ENCODE measurements at places on chromosomes 12 and 14.

DNA sequence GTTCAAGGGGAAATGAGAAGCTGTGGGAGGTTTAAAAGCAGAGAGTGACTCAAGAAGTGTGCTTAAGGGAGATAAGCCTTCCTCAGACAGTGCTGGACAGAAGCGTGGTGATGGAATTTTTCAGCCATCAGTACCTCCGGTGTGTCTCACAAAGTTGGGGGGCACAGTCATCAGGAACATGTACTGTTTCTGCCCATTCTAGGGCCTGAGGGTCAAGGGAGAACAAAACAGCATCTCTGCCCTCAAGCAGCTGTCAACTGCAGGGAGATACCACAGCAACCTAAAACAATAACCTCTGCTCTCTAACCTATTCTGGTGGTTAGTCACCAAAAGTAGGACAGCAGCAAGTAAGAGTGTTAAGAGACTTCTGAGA is 2.0 kb upstream of the STON2 start:
- DNase-seq: no peak

- DNase-seq: no peak
These were observed 7.4 kb upstream of the PLEKHG6 start for GRCh38 chr12:6303071-6303470.

- no peak for DNase-seq
These were observed 411.6 kb downstream of the RAD51B start for GRCh38 chr14:68230950-68231717.

DNA sequence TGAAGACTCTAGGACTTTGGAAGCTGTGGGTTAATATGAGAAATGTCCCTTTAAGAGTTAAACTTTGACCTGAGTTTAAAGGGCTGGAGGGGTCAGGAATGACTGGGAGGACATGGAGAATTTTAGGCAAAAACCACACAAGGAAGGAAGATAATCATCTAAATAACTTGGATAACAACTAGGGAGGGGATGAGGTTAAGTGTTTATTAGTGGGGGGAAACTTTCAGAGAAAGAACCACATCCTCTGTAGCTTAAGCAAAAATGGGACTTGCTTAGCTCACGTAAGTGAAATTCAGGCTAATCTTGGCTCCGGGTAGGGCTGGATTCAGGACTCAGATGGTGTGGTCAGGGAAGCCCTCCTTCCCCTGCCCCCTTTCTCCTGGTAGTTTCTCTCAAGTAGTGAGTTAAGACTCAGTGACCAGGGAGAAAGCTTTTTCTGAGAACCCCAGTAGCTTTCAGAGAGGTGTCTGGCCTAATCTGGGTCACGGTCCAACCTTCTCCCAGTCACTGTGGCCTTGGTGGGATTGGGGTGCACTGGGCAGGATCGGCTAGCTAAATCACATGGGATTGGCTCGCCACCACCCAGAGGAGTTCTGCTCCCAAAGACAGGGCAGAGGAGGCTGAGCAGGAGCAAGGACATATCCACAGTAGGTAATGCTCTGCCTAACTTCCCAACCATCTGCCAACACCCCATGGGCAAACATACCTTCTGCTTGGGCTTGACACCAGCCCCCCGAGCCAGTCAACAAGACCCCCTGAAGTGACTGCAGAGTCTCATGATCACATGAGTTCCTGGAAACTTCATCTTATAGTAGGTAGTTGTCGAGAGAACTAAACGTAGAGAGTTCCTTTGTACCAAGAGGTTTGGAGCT is 52.8 kb downstream of the ARF6 start:
- DNase-seq: no peak

GRCh38 chr12:40971911-40972310 is 216.2 kb upstream of the PDZRN4 start:
- no peak for DNase-seq

GRCh38 chr12:70353780-70354660 is 12.1 kb upstream of the KCNMB4 start:
- no peak for DNase-seq

DNA sequence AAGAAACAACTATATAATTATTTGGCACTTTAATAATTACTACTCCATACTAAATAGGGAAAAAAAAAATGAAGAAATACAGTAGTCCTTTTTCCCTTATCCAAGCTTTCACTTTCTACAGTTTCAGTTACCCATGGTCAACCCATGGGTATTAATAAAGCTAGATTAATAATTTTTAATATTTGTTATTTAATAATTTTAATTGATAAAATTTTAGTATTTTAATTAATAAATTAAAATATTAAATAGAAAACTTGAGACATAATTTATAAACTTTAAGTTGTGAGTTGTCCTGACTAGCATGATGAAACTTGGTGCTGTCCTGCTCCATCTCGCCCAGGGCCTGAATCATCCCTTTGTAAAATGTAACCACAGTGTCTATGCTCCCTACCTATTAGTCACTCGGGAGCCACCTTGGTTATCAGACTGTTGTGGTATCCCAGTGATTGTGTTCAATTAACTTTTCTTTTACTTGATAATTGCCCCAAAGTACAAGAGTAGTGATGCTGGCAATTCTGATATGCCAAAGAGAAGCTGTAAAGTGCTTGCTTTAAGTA is 71.8 kb downstream of the PAWR start:
- DNase-seq: no peak

GRCh38 chr12:76764856-76765255 is 941 bp downstream of the ZDHHC17 start:
- no peak for DNase-seq

- DNase-seq: peak; percentile 91
These were observed at the start of gene TCP11L2 for GRCh38 chr12:106302401-106303201. Gene TCP11L2 (plus strand): TSS chr12:106302733. CDS start chr12:106311076, 8,343 bp downstream.

- DNase-seq: no peak
These were observed 259.0 kb downstream of the EGLN3 start for GRCh38 chr14:33691907-33692306.

GRCh38 chr14:89198544-89199329 is 218.3 kb downstream of the FOXN3 start:
- no peak for DNase-seq

GRCh38 chr14:96299441-96299840 is 43.4 kb downstream of the BDKRB1 start:
- no peak for DNase-seq

DNA sequence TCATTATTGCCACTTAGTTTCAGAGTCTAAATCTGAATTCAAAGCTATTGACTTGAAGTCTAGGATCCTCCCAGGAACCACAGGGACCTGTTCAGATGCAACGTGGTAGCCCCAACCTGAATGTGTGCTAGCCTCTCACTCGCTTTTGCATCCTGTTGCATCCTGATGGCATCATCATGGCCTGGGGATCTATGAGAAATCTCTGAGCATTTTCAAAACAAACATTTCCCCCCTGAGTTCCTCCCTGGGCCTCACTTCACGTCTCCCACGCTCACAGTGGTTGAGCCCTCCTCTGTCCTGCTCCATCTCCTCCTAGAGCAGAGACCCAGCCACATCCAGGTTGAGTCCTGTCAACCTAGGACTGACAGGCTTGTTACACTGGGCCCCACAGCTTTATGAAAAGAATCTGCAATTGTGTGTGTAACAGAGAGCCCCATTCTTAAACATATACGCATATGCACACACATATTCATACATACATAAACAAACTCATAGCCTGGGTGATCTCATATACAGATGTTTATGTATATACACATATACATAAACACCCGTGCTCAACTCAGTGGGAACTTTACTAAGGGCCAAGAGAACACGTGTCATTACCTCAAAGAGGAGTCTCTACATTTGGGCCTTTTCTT is 5.4 kb upstream of the KRT72 start:
- no peak for DNase-seq

GRCh38 chr12:15698377-15698871 is 90.8 kb downstream of the EPS8 start:
- DNase-seq: no peak

DNA sequence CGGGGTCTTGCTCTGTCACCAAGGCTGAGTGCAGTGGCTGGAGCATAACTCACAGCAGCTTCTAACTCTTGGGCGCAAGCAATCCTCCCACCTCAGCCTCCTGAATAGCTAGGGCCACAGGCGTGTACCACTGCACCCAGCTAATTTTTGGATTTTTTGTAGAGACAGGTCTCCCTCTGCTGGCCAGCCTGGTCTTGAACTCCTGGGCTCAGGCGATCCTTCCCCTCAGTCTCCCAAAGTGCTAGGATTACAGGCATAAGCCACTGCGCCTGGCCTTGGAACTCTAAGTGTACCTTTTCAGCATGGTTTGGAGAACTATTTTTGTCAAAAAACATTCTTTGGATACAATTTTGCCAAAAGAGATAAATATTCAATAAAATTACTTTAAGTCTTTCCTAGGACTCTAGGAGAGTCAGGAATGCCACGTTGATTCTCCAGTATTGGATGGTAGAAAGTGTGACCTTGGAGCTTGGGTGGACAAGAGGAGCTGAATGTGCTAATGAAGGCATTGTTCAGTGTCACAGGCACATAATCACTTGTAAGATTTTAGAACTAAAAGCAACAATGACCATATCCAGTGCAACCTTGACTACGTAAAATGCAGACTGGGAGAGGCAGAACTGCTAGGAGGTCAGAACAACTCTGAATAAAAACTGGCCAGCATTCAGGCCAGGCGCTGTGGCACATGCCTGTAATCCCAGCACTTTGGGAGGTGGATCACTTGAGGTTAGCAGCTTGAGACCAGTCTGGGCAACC is 2.8 kb downstream of the SRSF9 start:
- no peak for DNase-seq

DNA sequence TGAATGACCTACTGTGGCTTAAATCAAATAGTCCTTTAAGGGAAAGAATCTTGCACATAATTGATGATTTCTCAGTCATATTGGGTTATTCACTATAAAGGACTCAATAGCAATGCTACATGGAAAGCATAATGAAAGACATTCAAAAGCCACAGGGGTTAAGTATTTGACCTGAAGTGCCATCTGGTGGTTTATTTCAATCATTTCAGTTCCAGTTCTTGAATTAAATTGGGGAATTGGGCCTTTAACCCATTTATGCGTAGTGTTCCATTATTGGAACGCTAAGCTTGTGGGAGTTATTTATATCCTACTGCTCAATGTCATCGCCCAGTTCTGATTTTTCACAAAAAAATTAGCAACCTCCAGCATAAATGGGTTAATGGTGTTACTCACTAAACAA is 41.3 kb upstream of the C12orf71 start:
- DNase-seq: no peak

DNA sequence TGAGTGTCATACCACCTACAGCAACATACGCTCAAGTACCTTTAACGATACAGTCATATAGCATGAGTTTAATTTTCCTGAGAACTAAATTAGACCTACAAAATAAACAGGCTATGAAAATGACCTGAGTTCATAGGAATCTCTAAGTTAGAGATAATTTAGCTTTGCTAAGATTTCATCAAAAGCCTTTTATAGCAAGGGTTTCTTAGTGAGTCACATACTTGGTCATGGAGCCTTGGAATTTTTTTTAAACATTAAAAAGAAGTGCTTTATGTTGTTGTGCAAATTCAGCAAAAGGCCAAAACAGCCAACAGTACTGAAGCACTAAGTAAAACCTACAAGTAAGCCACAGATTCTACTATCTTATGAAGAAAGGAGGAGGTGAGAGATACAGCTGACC is 93.6 kb upstream of the FERMT2 start:
- DNase-seq: no peak

DNA sequence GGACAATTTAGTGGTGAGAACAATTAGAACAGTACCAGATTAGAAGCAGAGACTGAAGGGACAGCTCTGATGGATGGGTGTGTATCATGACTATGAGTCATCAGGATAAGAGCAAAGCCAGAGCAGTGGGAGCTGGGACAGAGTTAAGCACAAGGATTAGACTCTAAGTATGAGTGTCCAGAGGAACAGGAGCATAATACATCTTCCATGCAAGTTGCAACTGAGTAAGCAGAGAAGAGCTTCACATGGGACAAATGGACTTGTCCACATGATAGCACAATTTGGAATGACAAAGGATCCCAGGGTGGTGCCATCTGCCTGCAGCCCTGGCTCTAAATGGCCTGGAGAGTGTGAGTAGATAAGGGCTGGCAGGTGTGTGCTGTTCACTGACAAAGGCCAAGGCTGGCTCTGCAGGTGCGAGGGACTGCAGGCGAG is 226.4 kb upstream of the CAND1 start:
- no peak for DNase-seq

- DNase-seq: no peak
These were observed 7.0 kb upstream of the SERPINA1 start for GRCh38 chr14:94395282-94395887.

GRCh38 chr14:33592297-33592696 is 358.6 kb downstream of the EGLN3 start:
- DNase-seq: no peak

DNA sequence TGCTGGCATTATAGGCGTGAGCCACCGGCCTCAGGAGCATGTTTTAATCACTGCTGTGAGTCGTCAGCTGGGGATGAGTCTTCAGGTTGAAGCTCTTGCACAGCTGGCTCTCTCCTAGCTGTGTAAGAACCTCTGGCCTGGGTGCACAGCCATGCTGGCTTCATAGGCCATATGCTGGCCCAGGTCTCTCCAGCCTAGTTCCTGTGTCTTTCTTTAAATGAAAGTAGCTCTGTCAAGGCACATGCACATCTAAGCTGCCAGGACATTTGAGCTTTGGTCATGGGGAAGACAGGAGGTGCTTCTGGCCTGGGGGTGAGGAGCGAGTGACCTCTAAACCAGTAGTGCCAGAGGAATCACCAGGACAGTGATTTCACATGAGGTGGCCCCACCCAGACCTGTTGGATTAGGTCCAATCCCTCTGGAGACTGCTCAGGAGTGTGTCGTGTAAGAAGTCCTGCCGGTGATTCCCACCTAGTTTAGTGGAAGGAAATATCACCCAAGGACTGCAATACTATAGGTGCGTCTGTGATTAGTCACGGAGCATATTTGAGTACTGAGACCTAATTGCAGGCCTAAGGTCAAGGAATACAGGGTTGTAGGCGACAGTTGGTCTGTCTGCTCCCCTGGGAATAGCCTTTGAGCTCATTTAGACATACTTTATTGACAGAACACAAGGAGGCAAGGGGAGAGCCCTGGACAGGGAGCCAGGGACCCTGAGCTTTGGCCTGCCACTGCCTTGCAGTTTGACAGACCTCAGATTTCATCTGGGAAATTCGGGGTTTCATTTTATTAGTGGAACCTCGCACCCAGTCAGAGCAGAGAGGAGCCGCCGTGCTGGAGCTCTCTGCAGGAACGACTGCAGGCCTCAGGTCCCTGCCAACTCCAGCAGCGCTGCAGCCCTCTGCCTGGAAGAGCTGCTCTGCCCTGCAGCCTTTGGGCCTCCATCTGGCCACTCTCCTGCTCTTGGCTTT is 67.0 kb downstream of the ANKRD9 start:
- DNase-seq: no peak

DNA sequence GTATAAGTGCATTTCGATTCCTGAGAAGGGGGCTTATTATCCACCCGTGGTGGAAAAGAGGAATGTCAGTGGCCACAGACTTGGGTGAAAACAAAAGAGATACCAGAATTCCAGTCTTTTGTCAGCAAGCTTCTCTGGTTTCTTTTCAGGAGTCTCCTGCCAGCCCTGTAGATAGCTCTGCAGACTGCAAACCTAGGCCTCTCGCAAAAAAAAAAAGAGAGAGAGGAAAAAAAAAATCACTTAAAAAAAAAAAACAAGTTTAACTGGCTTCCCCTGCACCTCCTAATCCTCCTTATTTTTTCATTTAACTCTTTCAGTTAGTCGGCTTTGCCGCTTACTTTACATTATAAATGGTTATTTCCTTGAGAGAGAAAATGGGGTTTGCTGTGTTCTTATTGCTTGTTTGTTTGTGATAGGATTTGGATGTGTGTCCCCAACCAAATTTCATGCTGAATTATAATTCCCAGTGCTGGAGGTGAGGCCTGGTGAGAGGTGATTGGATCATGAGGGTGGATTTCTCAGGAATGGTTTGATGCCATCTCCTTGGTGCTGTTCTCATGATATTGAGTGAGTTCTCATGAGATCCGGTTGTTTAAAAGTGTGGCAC is 170.0 kb downstream of the BCL11B start:
- DNase-seq: no peak

All from effector CD4-positive, alpha-beta T cell (primary cell).